ENCODE measurements at places on chromosomes 12 and 14. TPM values are rescaled to one million over a fixed set of nuclear protein-coding genes. Genes with fewer than 3 reads are reported as not detected.

COX8C gene
- total RNA-seq: not detected

DHRS4L2 gene
- 13.7 TPM for total RNA-seq

ANKRD33 gene
- 0.04 TPM for total RNA-seq

SBNO1 gene
- total RNA-seq: 18.3 TPM

UBE3B gene
- 19.4 TPM for total RNA-seq

RAB15 gene
- total RNA-seq: 15.7 TPM

ARMH4 gene
- 11.3 TPM for total RNA-seq

TIGAR gene
- 3.1 TPM for total RNA-seq

ADAM21 gene
- 0.09 TPM for total RNA-seq

LRRC9 gene
- 0.27 TPM for total RNA-seq

RAD52 gene
- total RNA-seq: 16.8 TPM

PTPN6 gene
- 5.8 TPM for total RNA-seq

PRR4 gene
- total RNA-seq: 4.8 TPM

SLC4A8 gene
- 0.80 TPM for total RNA-seq

CRIP2 gene
- 144 TPM for total RNA-seq

NRIP2 gene
- 2.3 TPM for total RNA-seq
